ENCODE measurements at places on chromosomes 1 and 21. TPM values are rescaled to one million over a fixed set of nuclear protein-coding genes. Genes with fewer than 3 reads are reported as not detected.
A peak's percentile ranks its signal among the peaks of the same experiment; 100 is the strongest.

Gene CHODL
- total RNA-seq = 123 TPM

Gene RNASEL
- total RNA-seq = 7.5 TPM

Gene LCE3E
- not detected for total RNA-seq

Gene ARTN
- total RNA-seq = 5.4 TPM

Gene LRRN2
- 27.4 TPM for total RNA-seq

Gene OR2T34
- total RNA-seq = not detected

Gene RBM11
- total RNA-seq = 5.3 TPM

Gene COL9A2
- total RNA-seq = 5.1 TPM

Gene CYP2J2
- 3.1 TPM for total RNA-seq

Gene TEDDM1
- not detected for total RNA-seq

Gene DYNLT5
- not detected for total RNA-seq

GRCh38 chr1:29655145-29655544 lies 418.8 kb downstream of the PTPRU start:
- no peaks in the 10 kb centered on the region for H3K27me3 ChIP-seq
- H3K4me1 ChIP-seq = no peaks in the 10 kb centered on the region
- no peak for DNase-seq
- no peaks in the 10 kb centered on the region for H3K36me3 ChIP-seq
- H3K27ac ChIP-seq = no peak overlapping the region
- no peak overlapping the region for H3K4me3 ChIP-seq

DNA sequence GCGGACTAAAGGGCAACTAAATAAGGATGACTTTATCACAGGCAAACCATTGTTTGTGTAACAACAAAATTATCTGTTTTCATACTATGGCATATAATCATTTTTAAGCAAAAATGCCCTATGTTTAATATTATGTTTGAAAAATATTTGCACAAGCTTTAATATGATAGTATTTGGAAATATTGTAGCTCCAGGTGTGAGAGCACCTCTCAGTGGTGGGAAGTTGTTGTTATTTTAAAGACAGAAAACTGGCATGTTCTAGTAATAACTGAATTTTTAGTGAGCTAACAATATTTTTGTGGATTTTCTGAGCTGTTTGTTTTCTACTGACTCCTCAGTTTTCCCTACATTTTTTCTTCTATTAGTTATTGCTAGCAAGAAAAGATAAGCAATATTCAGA lies 578.8 kb downstream of the KCNT2 start:
- H3K4me1 ChIP-seq = no peaks in the 10 kb centered on the region
- H3K36me3 ChIP-seq = no peaks in the 10 kb centered on the region
- H3K4me3 ChIP-seq = no peak overlapping the region
- H3K27me3 ChIP-seq = no peaks in the 10 kb centered on the region

DNA sequence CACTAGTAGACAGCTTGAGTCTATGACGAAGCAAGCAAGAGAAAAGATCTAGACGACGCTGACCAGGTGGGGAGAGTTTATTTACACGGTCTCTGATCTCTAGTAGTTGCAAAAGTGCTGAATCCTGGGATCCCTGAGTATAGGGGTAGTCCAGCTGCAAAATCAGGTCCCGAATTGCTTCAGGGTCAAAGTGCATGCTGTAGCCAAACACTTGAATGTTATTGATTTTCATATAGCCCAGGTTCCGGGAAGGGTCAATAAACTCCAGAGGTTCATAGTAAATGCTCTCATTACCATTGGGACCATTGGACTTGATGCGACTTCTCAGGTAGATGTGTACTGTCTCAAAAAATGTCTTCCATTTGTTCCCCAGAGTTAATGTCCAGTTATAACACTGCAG lies 379.6 kb downstream of the BRINP3 start:
- no peaks in the 10 kb centered on the region for H3K4me1 ChIP-seq
- H3K4me3 ChIP-seq = peak overlapping the region; percentile 14
- H3K27me3 ChIP-seq = no peaks in the 10 kb centered on the region
- H3K27ac ChIP-seq = no peak overlapping the region
- H3K36me3 ChIP-seq = no peaks in the 10 kb centered on the region

DNA sequence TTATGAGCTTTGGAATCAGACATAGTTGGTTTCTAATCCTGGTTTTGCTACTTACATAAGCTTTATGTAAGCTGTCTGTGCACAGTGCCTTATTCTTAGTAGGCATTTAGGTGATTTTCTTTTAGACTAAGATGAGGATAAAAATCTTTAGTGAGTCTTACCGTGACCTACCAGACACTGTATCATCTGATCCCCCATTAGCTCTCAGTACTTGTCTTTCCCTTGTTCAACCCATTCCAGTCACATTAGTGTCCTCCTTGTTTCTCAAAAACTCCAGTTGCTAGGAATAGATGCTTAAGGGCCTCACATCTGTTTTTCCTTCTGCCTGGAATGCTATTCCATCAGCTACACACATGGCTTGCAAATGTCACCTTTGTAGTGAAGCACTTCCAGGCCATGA lies 18.8 kb downstream of the PPP1R12B start:
- DNase-seq = no peak
- no peaks in the 10 kb centered on the region for H3K36me3 ChIP-seq
- no peak overlapping the region for H3K4me3 ChIP-seq
- no peak overlapping the region for H3K27ac ChIP-seq

DNA sequence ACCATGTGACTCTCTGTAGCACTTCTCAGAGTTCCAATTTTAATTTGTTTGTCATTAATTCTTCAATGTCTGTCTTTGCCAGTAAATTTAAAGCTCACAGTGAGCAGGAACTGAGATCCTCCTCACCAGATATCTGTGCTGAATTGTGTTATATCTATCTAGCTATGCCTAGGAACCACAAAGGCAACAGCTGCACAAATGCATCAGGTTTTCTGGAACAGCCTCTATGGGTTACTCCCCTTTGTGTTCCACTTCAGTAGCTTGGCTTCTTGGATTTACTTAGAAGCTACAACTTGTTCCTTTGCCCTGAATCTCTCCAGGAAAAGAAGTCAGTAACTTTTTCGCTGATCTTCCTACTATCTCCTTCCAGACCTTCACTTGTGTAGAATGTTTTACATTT lies 1237.8 kb upstream of the ADGRL4 start:
- no peak overlapping the region for H3K4me3 ChIP-seq
- no peak overlapping the region for H3K27ac ChIP-seq
- DNase-seq = no peak
- no peaks in the 10 kb centered on the region for H3K27me3 ChIP-seq
- H3K36me3 ChIP-seq = no peaks in the 10 kb centered on the region

DNA sequence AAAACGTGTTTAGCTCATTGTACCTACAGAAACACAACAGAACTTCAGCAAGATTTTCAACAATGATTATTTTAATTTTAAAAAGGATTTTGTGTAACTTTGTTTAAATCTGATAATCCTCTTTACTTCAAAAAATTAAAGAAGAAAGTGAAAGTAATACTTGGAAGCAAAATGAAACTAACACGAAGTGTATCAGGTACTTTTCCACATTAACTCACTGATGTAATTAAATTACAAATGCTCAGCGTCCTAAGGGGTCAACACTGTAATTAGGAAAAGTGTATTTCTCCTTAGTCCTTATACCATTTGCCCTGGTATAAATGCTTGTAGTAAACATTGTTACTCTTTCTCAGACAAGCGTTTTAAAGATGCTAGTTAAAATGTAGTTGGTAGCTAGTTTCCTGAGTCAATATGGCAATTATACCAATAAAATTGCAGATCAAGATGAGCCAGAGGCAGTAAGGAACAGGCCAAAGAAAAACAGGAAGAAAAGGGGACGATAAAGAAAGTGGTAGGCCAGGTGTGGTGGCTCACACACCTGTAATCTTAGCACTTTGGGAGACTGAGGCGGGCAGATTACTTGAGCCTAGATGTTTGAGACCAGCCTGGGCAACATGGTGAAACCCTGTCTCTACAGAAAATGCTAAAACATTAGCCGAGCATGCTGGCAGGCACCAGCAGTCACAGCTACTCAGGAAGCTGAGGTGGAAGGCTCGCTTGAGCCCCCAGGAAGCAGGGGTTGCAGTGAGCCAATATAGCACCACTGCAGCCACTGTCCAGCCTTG lies 553.0 kb downstream of the SMYD3 start:
- H3K27ac ChIP-seq = peak overlapping the region; percentile 4
- DNase-seq = no peak
- no peaks in the 10 kb centered on the region for H3K27me3 ChIP-seq
- no peaks in the 10 kb centered on the region for H3K4me1 ChIP-seq

DNA sequence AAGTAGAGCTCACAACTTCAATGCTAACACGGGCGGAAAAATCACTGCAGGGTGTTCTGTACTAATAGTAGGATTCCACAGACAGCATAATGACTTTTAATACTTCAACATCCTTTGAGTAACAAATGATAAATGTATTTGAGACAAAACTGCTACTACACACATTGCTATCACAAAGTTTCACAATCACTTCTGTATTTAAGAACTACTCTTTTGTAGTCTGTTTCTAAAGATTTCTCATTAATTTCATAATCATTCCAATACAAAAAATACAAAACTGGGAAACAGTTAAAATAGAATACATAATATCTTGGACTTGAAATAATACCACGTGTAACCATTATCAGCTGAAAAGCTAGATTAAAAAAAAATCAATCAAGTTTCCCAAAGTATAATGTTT lies 2.7 kb downstream of the HMGN1 start:
- no peak overlapping the region for H3K4me3 ChIP-seq
- H3K4me1 ChIP-seq = peaks cover 20% of the 10 kb centered on the region
- no peaks in the 10 kb centered on the region for H3K36me3 ChIP-seq
- H3K27me3 ChIP-seq = no peaks in the 10 kb centered on the region

- no peak overlapping the region for H3K27ac ChIP-seq
- H3K4me1 ChIP-seq = no peaks in the 10 kb centered on the region
- no peak overlapping the region for H3K4me3 ChIP-seq
- no peaks in the 10 kb centered on the region for H3K36me3 ChIP-seq
Measured at GRCh38 chr1:76857973-76858372, 9.3 kb upstream of the ST6GALNAC5 start.

- H3K4me1 ChIP-seq = no peaks in the 10 kb centered on the region
- no peaks in the 10 kb centered on the region for H3K27me3 ChIP-seq
- DNase-seq = peak; percentile 93
- H3K27ac ChIP-seq = peak within 1 kb of the TSS; percentile 93
- H3K4me3 ChIP-seq = peak within 1 kb of the TSS; percentile 73
Measured at GRCh38 chr1:91404151-91405012, at the start of gene HFM1. Gene HFM1 (minus strand): TSS chr1:91404837. CDS start chr1:91401082, 3,755 bp downstream.

DNA sequence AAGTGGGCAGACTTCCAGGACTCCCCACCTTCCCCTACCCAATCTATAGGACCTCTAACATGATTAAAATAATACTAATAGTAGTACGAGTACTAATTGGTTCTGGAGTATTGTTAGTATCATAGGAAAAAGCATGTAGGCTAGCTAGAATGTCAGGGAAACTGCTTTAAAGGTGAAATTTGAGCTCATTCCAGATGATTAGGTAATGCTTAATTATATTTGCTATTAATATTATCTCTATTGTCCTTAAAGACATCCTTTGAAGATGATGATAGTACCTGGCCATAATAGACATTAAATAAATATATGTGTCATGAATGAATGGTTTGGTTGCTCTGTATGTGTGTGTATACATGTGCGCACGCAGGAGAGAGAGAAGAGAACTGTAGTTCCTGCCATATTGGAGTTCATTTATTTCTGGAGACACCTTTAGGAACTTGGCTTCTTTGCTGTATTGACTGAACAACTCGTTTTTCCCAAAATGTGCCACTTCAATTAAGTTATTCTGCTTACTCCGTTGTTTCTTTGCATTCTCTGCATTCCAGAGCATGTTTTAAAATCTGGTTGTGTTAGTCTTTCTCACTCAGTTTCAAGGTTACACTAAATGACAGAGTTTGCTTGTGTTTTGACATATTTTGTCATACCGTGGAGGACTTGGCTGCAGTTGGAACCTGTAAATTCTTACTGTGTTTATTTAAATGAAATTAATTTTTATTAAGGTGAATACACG lies 117.1 kb downstream of the OSBPL9 start:
- H3K36me3 ChIP-seq = no peaks in the 10 kb centered on the region
- H3K27me3 ChIP-seq = no peaks in the 10 kb centered on the region
- peak overlapping the region; percentile 60 for H3K27ac ChIP-seq

GRCh38 chr21:39024538-39024937 lies 158.7 kb downstream of the PSMG1 start:
- H3K27ac ChIP-seq = no peak overlapping the region
- no peaks in the 10 kb centered on the region for H3K27me3 ChIP-seq
- H3K4me3 ChIP-seq = no peak overlapping the region
- H3K4me1 ChIP-seq = peaks cover 31% of the 10 kb centered on the region

- H3K27ac ChIP-seq = no peak overlapping the region
- H3K4me1 ChIP-seq = no peaks in the 10 kb centered on the region
- no peaks in the 10 kb centered on the region for H3K27me3 ChIP-seq
- H3K36me3 ChIP-seq = no peaks in the 10 kb centered on the region
Measured at GRCh38 chr1:17375651-17376050, 3.7 kb downstream of the PADI6 start.

- DNase-seq = no peak
- H3K4me1 ChIP-seq = no peaks in the 10 kb centered on the region
- H3K27ac ChIP-seq = no peak overlapping the region
- no peaks in the 10 kb centered on the region for H3K27me3 ChIP-seq
Measured at GRCh38 chr1:67847466-67847865, 14.2 kb upstream of the GNG12 start.

DNA sequence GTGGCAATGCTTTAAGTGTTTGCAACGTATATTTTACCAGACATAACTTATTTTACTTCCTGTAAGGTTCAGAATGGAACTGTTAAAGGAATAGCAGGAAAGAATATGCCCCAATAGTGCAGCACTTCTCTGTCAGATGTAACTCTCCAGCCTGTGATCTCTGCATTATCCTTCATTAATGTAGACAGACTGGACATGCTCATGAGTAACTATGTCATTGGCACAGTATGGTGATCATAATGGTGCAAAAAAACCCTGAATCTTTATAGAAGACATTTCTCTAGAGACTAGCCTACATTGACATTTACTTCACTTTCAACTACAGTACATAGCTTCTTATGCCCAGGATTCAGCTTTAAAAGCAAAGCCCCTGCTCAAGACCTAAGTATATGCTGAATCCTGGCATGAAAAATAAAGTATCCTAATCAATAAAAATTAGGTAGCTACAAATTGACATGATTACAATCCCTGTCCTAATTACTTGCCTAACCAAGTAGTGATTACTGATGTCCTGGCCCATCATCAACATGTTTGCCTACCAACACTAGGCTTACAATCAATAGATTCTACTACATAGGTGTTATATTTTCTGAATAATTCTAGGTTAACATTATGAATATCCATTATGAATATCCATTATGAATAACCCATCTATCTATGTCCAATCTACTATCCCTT lies 13.9 kb downstream of the COX20 start:
- no peaks in the 10 kb centered on the region for H3K36me3 ChIP-seq
- H3K27ac ChIP-seq = no peak overlapping the region
- H3K27me3 ChIP-seq = no peaks in the 10 kb centered on the region
- H3K4me1 ChIP-seq = no peaks in the 10 kb centered on the region

DNA sequence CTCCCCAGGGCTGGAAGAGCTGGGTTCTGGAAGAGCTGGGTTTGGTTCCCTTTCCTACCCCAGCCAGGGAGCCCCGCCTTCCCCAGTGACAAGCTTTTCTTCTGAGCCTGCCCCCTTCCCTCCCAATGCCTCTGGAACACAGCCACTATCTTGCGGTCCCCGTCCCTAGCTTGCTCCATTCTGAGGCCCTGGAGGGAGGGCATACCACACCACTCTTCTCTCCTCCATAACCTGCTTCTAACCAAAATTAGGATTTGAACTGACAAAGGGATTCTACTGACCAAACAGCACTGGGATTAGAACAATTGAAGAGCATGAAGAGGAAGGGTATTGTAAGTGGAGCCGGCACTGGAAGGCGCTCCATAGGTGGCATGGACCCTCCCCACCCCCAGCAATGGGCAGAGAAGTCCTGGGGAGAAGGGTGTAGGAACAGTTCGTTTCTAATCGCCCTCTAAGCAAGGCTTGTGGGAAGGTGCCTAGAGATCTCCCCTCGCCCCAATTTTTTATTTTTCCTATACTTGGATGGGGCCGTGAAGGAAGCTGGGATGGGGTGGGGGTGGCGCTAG lies 690 bp downstream of the C1orf216 start:
- no peaks in the 10 kb centered on the region for H3K36me3 ChIP-seq
- H3K4me1 ChIP-seq = peaks cover 4% of the 10 kb centered on the region
- DNase-seq = peak; percentile 44
- peak overlapping the region; percentile 82 for H3K4me3 ChIP-seq
- no peaks in the 10 kb centered on the region for H3K27me3 ChIP-seq

Data from testis (tissue), 5 donors.